Neural crest cell (in vitro differentiated cells): ENCODE measurements at places on chromosomes 7 and 10. TPM values are rescaled to one million over a fixed set of nuclear protein-coding genes. Genes with fewer than 3 reads are reported as not detected.

DNA sequence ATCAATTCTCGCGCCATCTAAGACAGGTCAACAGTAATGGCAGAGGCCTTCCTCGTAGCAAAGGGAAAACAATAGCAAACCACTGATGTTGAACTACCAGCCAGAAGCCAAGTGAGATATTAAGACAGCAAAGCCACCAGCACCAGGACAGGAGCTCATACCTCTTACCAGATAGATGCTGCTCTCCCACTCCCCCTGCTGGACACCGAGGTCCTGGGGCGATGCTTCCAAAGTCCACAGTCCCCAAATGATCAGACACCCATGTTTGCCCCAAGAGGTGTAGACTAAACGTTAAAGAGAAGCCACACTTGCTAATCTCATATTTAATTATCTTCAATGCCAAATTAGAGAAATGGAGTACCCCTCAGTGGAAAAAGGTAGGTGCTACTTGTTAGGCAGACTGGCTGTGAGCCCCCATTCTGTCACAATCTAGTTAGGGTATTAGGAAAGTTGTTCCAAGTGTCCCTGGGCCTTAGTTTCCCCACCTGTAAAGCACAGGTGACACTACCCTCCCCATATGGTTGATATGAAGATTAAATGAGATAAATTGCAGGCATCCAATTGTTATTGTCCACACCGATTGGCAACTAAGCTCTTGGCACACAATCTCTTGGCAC, 39.9 kb downstream of the TOMM7 start:
- DNase-seq = peak; percentile 57
- no peaks in the 10 kb centered on the region for H3K4me1 ChIP-seq
- no peak overlapping the region for H3K27ac ChIP-seq
- no peak overlapping the region for H3K4me3 ChIP-seq
- H3K36me3 ChIP-seq = no peaks in the 10 kb centered on the region

The TYW1B gene
- total RNA-seq = 2.7 and 3.4 TPM in 2 replicates

GRCh38 chr7:94111009-94111408, 106.9 kb upstream of the BET1 start:
- H3K4me1 ChIP-seq = no peaks in the 10 kb centered on the region
- H3K27ac ChIP-seq = no peak overlapping the region
- no peak overlapping the region for H3K4me3 ChIP-seq

DNA sequence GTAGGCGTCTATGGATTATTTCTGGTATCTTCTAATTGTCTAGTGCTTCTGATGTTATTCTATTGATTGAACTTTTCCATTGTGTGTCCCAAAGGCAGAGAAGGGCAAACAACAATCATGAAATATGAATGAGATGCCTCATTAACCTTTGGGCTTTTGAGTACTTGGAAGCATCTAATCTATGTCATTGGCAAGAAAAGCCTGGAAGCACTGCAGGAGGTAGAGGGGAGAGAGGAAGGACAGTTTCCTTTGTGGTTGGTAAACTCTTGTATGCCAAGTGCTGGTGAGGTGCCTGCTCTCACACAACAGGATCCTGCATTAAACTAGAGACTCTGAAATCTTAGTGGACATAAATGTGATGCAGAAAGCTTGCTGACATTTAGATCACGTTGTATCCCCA, 155.2 kb upstream of the TPK1 start:
- H3K36me3 ChIP-seq = no peaks in the 10 kb centered on the region
- no peak for DNase-seq
- no peak overlapping the region for H3K27ac ChIP-seq
- no peak overlapping the region for H3K4me3 ChIP-seq
- H3K4me1 ChIP-seq = peaks cover 3% of the 10 kb centered on the region

The NAMPT gene
- total RNA-seq = 52.7 and 57.7 TPM in 2 replicates

GRCh38 chr7:41977151-41977651, 259.8 kb downstream of the GLI3 start:
- H3K27ac ChIP-seq = peak overlapping the region; percentile 88
- H3K36me3 ChIP-seq = peaks cover 31% of the 10 kb centered on the region
- peak; percentile 7 for DNase-seq
- peaks cover 43% of the 10 kb centered on the region for H3K4me1 ChIP-seq
- H3K27me3 ChIP-seq = no peaks in the 10 kb centered on the region
- peak overlapping the region; percentile 8 for H3K4me3 ChIP-seq

The LIPJ gene
- total RNA-seq = not detected in 2 replicates

DNA sequence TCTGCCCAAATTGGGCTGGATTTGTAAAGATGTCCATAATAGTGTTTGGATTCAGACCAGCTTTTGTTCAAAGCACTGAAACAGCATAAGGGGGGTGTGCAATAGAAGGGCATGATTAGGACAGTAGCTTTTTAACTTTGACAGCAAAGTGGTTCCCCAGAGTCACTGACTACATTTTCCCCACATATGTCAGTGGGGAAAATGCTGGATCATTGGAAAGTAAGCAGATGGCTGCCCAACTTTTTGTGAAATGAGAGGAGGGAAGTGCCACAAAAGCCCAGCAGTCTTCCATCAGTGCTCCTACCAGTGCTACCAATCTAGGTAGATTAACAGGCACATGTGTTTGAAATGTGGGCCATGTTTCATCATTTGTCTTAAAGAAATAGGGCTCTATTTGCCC, 162.8 kb downstream of the FZD1 start:
- DNase-seq = no peak
- no peak overlapping the region for H3K4me3 ChIP-seq
- H3K36me3 ChIP-seq = no peaks in the 10 kb centered on the region

The C10orf53 gene
- total RNA-seq = 0.14 TPM in 1 of 2 replicates, not detected in the other

- H3K27me3 ChIP-seq = peaks cover 49% of the 10 kb centered on the region
- no peaks in the 10 kb centered on the region for H3K36me3 ChIP-seq
- H3K4me3 ChIP-seq = peak overlapping the region; percentile 59
- peaks cover 9% of the 10 kb centered on the region for H3K4me1 ChIP-seq
These were observed 15.6 kb downstream of the ADAM8 start for GRCh38 chr10:133260895-133261725.

GRCh38 chr10:43822631-43823580, 174.2 kb upstream of the ZNF32 start:
- H3K4me3 ChIP-seq = no peak overlapping the region
- no peak for DNase-seq
- peaks cover 5% of the 10 kb centered on the region for H3K27me3 ChIP-seq

The TMEM229A gene
- total RNA-seq = 10.3 and 10.9 TPM in 2 replicates

DNA sequence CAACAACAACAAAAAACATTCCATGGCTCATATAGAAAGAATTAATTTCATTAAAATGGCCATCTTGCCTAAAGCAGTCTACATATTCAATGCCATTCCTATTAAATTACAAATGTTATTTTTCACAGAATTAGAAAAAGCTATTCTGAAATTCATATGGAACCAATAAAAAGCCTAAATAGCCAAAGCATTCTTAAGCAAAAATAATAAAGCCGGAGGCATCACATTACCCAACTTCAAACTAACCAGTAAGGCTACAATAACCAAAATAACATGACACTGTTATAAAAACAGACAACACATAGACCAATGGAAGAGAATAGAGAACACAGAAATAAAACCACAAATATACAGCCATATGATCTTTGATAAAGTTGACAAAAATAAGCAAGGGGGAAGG, 330.4 kb downstream of the KIF20B start:
- H3K36me3 ChIP-seq = no peaks in the 10 kb centered on the region
- no peak overlapping the region for H3K27ac ChIP-seq
- H3K4me3 ChIP-seq = no peak overlapping the region
- H3K27me3 ChIP-seq = peaks cover 4% of the 10 kb centered on the region
- no peak for DNase-seq
- no peaks in the 10 kb centered on the region for H3K4me1 ChIP-seq

DNA sequence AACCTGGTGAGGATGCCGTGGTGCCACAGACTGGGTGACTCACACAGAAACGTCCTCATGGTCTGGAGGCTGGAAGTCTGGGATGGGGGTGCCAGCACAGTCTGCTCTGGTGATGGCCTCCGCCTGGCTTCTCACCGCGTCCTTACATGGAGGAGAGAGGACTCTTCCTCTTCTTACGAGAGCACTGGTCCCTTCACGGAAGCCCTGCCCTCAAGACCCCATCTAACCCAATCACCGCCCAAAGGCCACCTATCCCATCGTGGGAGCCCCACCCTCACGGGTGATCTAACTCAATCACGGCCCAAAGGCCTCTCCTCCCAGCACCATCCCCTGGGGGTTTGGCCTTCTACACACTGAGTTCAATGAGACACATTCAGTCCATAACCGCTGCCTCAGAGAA, 137.7 kb downstream of the PTPRN2 start:
- H3K4me1 ChIP-seq = peaks cover 3% of the 10 kb centered on the region
- H3K27me3 ChIP-seq = no peaks in the 10 kb centered on the region
- DNase-seq = no peak
- no peak overlapping the region for H3K4me3 ChIP-seq
- H3K36me3 ChIP-seq = no peaks in the 10 kb centered on the region
- no peak overlapping the region for H3K27ac ChIP-seq

GRCh38 chr7:127390186-127390816, 2.2 kb downstream of the ZNF800 start:
- H3K27ac ChIP-seq = no peak overlapping the region
- H3K4me1 ChIP-seq = peaks cover 28% of the 10 kb centered on the region
- H3K4me3 ChIP-seq = peak overlapping the region; percentile 99
- H3K27me3 ChIP-seq = peaks cover 23% of the 10 kb centered on the region

- H3K27ac ChIP-seq = peak overlapping the region; percentile 92
- H3K4me1 ChIP-seq = peaks cover 24% of the 10 kb centered on the region
- H3K36me3 ChIP-seq = peaks cover 7% of the 10 kb centered on the region
- H3K27me3 ChIP-seq = peaks cover 5% of the 10 kb centered on the region
- no peak for DNase-seq
These were observed 1.3 kb downstream of the TSPAN13 start for GRCh38 chr7:16754856-16755317.

GRCh38 chr10:99125879-99126278, 109.8 kb downstream of the HPSE2 start:
- no peaks in the 10 kb centered on the region for H3K4me1 ChIP-seq
- H3K36me3 ChIP-seq = no peaks in the 10 kb centered on the region
- H3K27me3 ChIP-seq = peaks cover 22% of the 10 kb centered on the region
- DNase-seq = no peak
- H3K27ac ChIP-seq = no peak overlapping the region
- no peak overlapping the region for H3K4me3 ChIP-seq

DNA sequence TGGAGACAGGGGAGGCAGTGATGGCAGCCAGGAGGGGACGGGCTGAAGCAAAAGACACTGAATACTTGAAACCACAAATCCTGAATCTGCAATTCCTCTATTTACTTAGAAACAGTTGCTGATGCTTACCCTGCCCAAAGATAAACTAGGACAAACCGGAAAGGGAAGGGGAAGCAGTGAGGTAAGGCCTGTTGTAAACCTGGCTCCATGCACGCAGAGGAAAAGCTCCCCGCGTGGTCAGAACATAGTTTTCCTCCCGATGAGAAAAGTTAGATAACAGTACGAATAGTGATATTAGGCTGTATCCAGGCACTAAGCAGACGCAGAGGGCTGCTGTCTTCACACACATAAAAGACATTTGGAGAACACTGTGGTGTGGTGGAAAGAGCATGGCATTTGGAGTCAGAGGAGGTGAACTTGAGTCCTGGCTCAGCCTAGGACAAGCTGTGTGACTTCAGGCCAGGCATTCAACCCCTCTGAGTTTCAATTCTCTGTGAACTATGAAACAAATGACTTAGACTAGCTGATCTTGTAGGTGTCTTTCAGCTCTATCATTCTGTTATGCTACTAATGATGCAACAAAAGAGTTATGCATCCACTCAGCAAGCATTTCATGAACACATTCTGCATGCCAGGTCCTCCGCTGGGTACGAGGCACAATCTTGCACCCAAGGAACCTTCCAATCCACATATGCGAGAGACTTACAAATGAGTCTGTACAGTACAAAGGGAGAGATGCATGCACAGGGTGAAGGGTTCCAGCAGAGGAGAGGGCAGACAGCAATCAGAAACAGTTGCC, 80.9 kb downstream of the SORBS1 start:
- no peaks in the 10 kb centered on the region for H3K27me3 ChIP-seq
- no peaks in the 10 kb centered on the region for H3K36me3 ChIP-seq
- peaks cover 37% of the 10 kb centered on the region for H3K4me1 ChIP-seq
- H3K4me3 ChIP-seq = no peak overlapping the region

- H3K27me3 ChIP-seq = no peaks in the 10 kb centered on the region
- peak overlapping the region; percentile 73 for H3K27ac ChIP-seq
- no peak for DNase-seq
- peak overlapping the region; percentile 48 for H3K4me3 ChIP-seq
- peaks cover 3% of the 10 kb centered on the region for H3K36me3 ChIP-seq
These were observed 10.9 kb downstream of the GPR37 start for GRCh38 chr7:124754576-124755268.

DNA sequence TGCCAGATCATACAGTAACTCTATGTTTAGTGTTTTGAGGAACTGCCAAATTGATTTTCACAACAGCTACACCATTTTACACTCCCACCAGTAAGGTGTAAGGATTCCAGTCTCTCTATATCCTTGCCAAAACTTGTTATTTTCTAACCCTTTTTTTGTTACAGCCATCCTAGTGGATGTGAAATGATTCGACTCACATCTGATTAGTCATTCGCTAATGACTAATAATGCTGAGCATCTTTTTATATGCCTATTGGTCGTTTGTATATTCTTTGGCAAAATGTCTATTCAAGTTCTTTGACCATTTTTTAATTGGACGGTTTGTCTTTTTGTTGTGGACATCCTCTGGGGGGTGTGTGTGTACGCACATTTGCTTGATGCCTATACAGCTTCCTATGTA, 142.8 kb downstream of the DGKB start:
- no peak overlapping the region for H3K4me3 ChIP-seq
- peaks cover under 1% of the 10 kb centered on the region for H3K4me1 ChIP-seq
- H3K27ac ChIP-seq = no peak overlapping the region
- DNase-seq = no peak
- H3K27me3 ChIP-seq = no peaks in the 10 kb centered on the region

GRCh38 chr10:69786791-69787190, 14.9 kb upstream of the COL13A1 start:
- H3K4me1 ChIP-seq = peaks cover 4% of the 10 kb centered on the region
- H3K4me3 ChIP-seq = no peak overlapping the region
- H3K36me3 ChIP-seq = no peaks in the 10 kb centered on the region
- H3K27me3 ChIP-seq = peaks cover 4% of the 10 kb centered on the region

- H3K4me1 ChIP-seq = peaks cover 46% of the 10 kb centered on the region
- peaks cover 13% of the 10 kb centered on the region for H3K27me3 ChIP-seq
- H3K27ac ChIP-seq = no peak overlapping the region
- H3K4me3 ChIP-seq = no peak overlapping the region
- DNase-seq = no peak
These were observed 91.3 kb downstream of the DGKI start for GRCh38 chr7:137755427-137755826.

GRCh38 chr7:151320263-151320845, 21.3 kb upstream of the NUB1 start:
- no peak overlapping the region for H3K4me3 ChIP-seq
- H3K4me1 ChIP-seq = no peaks in the 10 kb centered on the region
- peaks cover 22% of the 10 kb centered on the region for H3K27me3 ChIP-seq
- peaks cover 2% of the 10 kb centered on the region for H3K36me3 ChIP-seq

The HKDC1 gene
- total RNA-seq = not detected in 2 replicates
